Retina (tissue), 1 donor: ENCODE measurements at places on chromosomes 6 and 20.

- no peak for DNase-seq
Measured at GRCh38 chr6:108736832-108737231, 111.4 kb upstream of the ARMC2 start.

DNA sequence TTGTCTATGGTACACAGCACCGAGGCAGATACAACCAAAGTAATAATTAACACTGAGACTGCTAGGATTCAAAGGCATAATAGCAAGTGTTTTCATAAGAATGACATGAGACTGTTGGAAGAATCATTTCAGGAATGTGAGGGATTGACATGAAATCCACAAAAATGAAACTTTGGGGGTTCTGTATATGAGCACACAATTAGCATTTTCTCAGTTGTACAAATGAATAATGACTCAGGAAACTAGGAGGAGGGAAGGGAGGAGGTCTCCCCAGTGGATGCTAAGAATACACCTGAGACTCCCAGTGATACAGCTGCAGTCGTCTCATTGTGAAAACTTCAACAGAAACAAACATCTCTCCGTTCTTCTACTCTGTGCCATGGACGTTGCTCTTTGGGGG is 428.4 kb upstream of the PLCB4 start:
- DNase-seq, result no peak

GRCh38 chr6:151349651-151350270 is 41.6 kb downstream of the ZBTB2 start:
- no peak for DNase-seq

DNA sequence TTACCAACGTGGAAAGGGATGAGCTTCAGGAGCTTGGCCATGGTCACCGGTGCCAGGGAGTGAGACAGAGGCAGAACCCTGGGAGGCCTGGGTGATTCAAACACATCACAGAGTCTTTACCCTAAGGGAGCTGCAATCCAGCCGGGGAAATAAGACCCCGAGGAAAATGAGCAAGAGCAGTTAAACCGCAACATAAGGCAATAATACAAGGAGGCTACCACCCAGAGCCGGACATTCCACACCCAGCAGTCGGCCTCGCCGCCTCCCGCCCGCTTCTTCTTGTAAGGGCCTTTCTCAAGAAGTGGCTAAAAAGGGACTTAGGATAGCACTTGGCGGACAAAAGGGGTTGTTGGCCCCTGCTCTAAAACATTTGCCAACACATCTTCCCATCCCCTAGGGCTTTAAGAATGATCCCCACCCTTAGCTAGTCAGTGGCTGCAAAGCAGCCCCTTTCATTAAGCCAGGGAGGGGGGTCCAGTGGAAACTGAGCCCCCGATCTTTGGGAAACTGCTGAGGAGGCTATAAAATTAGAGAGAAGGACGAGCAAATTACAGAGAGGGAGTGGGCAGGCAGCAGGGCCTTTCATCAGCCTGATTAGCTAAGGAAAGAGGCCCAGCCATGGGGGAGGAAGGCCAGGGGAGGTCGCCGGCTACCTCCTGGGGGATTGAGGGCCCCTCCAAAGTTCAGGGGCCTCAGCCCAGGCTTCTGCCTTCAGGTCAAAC is 34.3 kb downstream of the SNX5 start:
- DNase-seq, result no peak

DNA sequence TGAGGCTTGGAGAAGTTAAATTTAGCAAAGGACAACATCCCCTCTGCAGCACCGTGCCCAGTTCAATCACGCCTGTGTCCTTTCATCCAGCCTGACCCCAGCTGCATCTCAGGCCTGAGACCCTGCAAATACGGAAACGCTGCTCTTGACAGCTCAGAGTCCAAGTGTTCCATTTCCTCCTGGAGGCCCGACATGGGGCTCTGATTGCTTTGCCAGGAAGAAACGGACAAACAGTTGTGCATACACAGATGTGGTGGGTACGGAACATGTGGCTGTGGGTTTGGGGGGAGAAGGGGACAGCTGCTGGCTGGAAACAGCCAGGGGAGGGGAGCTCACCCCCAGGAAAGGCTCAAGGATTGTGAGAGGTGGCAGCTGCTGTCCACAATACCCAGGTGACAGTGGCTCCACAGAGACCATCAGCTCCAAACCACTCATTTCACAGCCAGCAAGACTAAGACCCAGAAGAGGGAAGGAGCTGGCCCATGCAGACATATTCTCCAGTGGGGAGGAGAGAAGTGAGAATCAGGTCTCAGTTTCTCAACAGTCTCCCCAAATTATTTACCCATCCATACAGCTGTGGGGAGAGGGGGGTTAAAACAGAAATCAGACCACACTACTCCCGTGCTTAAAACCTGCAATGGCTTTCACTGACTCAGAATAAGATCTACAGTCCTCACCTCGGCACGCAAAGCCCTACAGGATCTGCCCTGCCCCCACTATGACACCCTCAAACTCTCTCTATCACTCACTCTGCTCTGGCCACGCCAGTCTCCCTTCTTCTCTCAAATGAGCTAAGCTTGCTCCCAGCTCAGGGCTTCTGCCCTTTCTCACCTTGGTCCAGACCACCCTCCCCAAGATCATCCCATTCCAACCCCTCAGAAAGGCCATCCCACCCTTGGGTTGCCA is 89.1 kb downstream of the PREX1 start:
- DNase-seq, result no peak

- no peak for DNase-seq
Measured at GRCh38 chr6:18136260-18136659, 13.8 kb upstream of the NHLRC1 start.

DNA sequence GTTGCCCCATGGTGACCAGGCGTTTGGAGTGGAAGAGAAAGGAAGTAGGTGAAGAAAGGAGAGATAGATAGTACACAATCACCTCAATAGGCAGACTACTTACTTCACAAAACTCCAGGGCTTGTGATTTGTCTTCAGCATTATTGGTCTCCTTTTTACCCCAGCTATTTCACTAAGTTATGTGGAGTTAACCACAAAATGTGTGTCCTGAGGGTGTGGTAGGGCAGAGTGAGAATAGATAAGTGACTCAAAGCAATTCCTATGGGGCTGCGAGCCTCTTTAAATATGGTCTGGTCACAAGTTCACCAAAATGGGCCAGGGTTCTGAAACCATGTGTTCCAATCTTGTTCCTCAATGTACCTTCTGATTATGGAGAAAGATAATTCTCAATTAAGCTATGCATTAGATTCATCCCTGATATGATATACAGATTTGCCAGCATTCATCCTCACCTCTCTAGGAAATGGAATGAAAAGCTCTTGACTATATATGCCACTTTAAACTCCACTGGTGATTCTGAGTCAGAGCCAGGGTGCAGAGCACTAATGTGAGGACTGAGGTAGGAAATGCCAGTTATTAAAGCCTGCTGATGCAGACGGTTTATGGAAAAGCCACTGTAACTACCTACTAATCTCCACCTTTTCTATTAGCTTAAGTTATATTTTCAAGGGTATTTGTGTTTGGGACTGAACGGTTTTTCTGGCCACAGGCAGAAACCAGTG is 310.6 kb upstream of the MANEA start:
- no peak for DNase-seq

- DNase-seq, result no peak
Measured at GRCh38 chr6:124530926-124531325, 431.3 kb upstream of the RNF217 start.
